ENCODE measurements at places on chromosomes 1 and 21.

- no peak for DNase-seq
Measured at GRCh38 chr1:65164633-65165032, 16.6 kb downstream of the AK4 start.

DNA sequence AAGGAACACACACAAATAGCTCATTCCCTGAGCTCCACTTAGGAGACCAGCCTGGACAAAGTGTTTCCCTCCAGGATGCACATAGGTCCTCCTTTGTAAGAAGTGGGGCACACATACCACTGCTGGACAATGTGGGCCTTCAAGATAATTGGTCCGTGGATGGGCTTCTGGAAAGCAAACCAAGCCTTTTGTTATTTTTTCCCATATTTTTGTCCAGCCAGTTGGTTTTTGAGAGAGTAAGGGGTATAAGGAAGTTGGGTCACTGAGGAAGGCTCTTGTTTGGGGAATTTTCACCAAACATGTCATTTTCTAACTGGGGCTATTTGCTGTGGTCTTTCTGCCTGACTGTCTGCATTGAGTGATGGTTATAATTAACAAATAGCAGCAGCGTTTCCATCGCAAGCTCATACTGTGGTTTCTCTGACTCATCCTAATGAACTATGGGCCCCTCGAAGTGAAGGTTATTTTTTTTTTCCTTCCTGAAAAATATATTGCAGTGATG is 306.3 kb upstream of the DUSP10 start:
- DNase-seq, result no peak

DNA sequence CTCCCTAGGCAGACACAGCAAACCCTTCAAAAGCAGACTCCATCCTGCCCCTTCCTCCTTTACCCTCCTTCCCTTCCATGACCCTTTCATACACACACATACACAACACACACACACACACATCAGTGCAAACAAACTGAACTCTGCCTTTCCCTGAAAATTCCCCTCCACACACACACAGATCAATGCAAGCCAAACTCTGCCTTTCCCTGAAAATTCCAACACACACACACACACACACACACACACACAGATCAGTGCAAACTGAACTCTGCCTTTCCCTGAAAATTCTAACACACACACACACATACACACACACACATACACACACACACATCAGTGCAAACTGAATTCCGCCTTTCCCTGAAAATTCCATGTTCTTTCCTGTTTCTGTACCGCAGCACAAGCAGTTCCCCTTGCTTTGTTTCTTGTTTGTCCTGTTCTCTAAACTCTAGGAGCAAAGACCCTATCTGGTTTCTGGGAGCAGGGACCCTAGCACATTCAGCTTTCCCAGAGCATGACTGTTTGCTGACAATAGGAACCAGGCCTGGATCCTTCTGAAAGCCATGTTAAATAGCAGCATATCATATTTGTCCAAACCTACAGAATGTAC is 91.0 kb downstream of the PTPN14 start:
- no peak for DNase-seq

DNA sequence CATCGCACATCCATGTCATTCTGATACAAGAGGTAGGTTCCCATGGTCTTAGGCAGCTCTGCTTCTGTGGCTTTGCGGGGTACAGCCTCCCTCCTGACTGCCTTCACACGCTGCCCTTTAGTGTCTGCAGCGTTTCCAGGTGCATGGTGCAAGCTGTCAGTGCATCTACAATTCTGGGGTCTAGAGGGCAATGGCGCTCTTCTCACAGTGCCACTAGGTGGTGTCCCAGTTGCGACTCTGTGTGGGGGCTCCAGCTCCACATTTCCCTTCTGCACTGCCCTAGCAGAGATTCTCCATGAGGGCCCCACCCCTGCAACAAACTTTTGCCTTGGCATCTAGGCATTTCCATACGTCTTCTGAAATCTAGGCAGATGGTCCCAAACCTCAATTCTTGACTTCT is 138.2 kb upstream of the BRINP3 start:
- no peak for DNase-seq
